ENCODE measurements at places on chromosomes 3 and 15. TPM values are rescaled to one million over a fixed set of nuclear protein-coding genes. Genes with fewer than 3 reads are reported as not detected.

Gene MORC1
- 0.02 TPM for total RNA-seq

Gene ATP13A5
- total RNA-seq, result not detected

Gene ACOX2
- total RNA-seq, result 6.0 TPM

Gene ADAMTSL3
- total RNA-seq, result 0.56 TPM

Gene ARHGAP31
- total RNA-seq, result 0.98 TPM

Gene YEATS2
- total RNA-seq, result 11.8 TPM

Gene SERPINI2
- total RNA-seq, result not detected

Gene ALG1L2
- not detected for total RNA-seq

Gene ANKUB1
- not detected for total RNA-seq

Gene GHSR
- total RNA-seq, result not detected

Gene ABHD10
- total RNA-seq, result 18.3 TPM

Gene MYRIP
- total RNA-seq, result not detected

Gene DISP2
- total RNA-seq, result 1.1 TPM

Gene MGLL
- 60.1 TPM for total RNA-seq

Gene GPR27
- 2.7 TPM for total RNA-seq

Gene SLC7A14
- total RNA-seq, result not detected

All from A549 treated with dexamethasone at 1 μM for 4 hours (cell line).